ENCODE measurements at places on chromosomes 13 and 19. TPM values are rescaled to one million over a fixed set of nuclear protein-coding genes. Genes with fewer than 3 reads are reported as not detected.

CCNE1 gene
- total RNA-seq = 0.55 TPM

CYP2A6 gene
- not detected for total RNA-seq

NLRP7 gene
- not detected for total RNA-seq

NCR1 gene
- 1.5 TPM for total RNA-seq

PPM1N gene
- total RNA-seq = 0.67 TPM

CD37 gene
- 101 TPM for total RNA-seq

RAB4B gene
- 45.4 TPM for total RNA-seq

PVR gene
- total RNA-seq = 40.8 TPM

DNA sequence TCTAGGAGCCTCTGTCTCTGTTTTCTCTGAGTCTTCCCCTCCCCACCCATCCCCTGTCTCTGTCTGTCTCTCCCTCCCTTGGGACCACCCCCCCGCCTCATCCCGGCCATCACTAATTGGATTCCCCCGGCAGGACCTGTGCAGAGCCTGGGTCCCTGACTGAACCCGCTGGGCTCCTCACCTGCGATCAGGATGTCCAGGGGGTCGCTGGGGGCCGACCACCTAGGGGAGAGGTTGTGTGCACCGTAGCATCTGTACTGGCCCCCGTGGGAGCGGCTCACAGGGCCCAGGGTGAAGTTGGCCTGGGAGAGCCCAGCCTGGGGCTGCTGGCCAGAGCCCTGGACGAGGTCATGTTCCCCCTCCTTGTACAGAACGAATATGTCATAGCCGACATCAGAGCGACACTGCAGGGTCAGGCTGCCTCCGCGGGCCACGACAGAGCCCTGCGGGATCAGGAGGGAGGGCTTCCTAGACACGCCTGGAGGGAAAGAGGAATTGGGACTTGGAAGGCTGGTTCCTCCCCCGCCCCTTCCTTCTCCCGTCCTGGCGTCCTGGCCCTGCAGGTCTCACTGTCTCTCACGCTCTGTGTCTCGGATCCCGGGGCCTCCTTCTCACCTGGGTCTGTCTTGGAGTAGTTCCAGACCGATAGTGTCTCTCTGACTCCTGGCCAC lies 1.8 kb downstream of the LILRB5 start:
- no peaks in the 10 kb centered on the region for H3K36me3 ChIP-seq
- no peak overlapping the region for H3K4me3 ChIP-seq
- H3K4me1 ChIP-seq = no peaks in the 10 kb centered on the region

DNA sequence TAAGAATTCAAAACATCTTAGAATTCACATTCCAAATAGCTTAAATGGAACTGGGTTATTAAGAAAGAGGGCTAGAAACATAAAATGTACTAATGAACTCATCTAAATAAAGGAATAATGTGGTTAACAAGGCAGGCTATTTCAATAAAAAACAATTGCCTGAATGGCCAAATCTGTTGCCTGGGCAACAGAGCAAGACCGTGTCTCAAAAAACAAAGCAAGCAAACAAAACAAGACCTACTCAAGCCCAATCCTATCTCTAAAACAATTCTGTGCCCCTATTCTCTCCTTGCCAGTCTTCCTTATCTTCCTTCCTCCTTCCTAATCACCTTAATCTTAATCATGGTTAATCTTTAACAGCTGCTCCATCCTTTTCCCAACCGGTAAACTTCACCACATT lies 12.1 kb downstream of the IGFL1 start:
- peaks cover 29% of the 10 kb centered on the region for H3K27me3 ChIP-seq
- no peak for DNase-seq
- no peak overlapping the region for H3K27ac ChIP-seq
- no peaks in the 10 kb centered on the region for H3K4me1 ChIP-seq

DNA sequence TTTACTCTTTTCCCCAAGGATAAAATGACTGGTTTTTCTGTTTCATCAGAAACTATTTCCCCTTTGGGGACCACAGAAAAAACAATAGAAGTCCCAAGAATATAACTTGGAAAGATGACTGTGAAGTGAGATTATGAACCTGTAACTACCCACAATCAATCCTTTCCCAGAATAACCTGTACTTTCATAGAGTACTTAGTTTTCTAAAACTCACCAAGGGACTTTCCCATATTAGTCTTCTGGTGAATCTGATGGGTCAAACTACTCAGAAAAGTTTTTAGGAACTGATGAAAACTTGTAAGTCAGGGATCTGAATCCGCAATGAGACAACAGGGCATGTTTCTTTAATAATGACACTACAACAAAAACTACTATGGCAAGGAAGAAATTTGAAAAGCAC lies 62.6 kb downstream of the STK24 start:
- peaks cover 13% of the 10 kb centered on the region for H3K4me1 ChIP-seq
- H3K4me3 ChIP-seq = no peak overlapping the region
- no peaks in the 10 kb centered on the region for H3K27me3 ChIP-seq

DNA sequence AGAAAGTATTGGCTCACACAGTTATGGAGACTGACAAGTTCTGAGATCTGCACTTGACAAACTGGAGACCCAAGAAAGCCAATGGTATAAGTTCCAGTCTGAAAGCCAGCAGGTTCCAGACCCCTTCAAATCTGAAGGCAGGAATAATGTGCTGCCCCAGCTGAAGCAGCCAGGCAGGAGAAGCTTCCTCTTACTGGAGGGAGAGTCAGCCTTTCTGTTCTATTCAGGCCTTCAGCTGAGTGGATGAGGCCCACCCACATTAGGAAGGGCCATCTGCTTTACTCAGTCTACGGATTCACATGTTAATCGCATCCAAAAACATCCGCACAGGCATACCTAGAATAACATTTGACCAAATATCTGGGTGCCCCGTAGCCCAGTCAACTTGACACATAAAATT lies 8.2 kb upstream of the VWA8 start:
- H3K27ac ChIP-seq = no peak overlapping the region
- no peaks in the 10 kb centered on the region for H3K4me1 ChIP-seq
- no peak overlapping the region for H3K4me3 ChIP-seq
- no peak for DNase-seq
- H3K27me3 ChIP-seq = no peaks in the 10 kb centered on the region

GRCh38 chr13:51613535-51613934 lies 29.3 kb downstream of the WDFY2 start:
- no peak for DNase-seq
- H3K4me3 ChIP-seq = no peak overlapping the region
- no peaks in the 10 kb centered on the region for H3K36me3 ChIP-seq
- peaks cover 12% of the 10 kb centered on the region for H3K4me1 ChIP-seq
- H3K27me3 ChIP-seq = no peaks in the 10 kb centered on the region
- H3K27ac ChIP-seq = no peak overlapping the region

DNA sequence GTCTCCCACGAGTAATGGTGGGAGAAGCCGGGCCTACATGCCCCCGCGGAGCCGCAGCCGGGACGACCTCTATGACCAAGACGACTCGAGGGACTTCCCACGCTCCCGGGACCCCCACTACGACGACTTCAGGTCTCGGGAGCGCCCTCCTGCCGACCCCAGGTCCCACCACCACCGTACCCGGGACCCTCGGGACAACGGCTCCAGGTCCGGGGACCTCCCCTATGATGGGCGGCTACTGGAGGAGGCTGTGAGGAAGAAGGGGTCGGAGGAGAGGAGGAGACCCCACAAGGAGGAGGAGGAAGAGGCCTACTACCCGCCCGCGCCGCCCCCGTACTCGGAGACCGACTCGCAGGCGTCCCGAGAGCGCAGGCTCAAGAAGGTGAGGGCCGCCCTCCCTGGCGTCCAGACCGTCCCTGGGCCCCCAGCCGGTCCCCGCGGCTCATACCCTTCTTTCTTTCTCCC lies 1.4 kb upstream of the USF2 start:
- peaks cover 30% of the 10 kb centered on the region for H3K4me1 ChIP-seq
- H3K27ac ChIP-seq = peak overlapping the region; percentile 95
- peak overlapping the region; percentile 71 for H3K4me3 ChIP-seq
- DNase-seq = peak; percentile 82
- no peaks in the 10 kb centered on the region for H3K27me3 ChIP-seq

DNA sequence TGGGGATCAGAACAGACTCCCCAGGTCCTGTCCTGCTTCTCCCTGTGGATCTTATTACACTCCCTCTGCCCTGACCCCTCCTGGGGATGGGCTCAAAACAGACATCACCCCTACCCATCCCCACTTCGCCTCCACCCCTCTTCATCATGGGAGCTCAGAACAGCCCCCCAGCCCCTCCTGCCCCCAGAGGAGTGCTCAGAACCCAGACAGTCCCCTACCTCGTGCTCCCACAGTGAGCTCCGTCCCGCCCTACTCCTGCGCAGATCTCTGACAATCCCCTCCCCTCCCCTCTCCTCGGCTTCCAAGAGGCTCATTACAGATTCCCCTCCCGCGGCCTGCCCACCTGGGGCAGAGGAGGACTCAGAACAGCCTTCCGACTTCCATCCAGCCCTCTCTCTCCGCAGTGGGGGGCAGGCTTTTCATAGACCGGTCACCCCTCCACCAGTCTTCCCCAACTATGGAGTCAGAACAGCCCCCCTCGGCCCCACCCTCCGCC lies 6.1 kb downstream of the NXNL1 start:
- H3K4me1 ChIP-seq = no peaks in the 10 kb centered on the region
- H3K27me3 ChIP-seq = peaks cover 57% of the 10 kb centered on the region
- no peaks in the 10 kb centered on the region for H3K36me3 ChIP-seq
- no peak overlapping the region for H3K27ac ChIP-seq
- H3K4me3 ChIP-seq = no peak overlapping the region
- no peak for DNase-seq

- no peak overlapping the region for H3K27ac ChIP-seq
- H3K4me3 ChIP-seq = no peak overlapping the region
- H3K4me1 ChIP-seq = no peaks in the 10 kb centered on the region
- H3K36me3 ChIP-seq = no peaks in the 10 kb centered on the region
These were observed 223.7 kb downstream of the TBC1D4 start for GRCh38 chr13:75258159-75258782.

DNA sequence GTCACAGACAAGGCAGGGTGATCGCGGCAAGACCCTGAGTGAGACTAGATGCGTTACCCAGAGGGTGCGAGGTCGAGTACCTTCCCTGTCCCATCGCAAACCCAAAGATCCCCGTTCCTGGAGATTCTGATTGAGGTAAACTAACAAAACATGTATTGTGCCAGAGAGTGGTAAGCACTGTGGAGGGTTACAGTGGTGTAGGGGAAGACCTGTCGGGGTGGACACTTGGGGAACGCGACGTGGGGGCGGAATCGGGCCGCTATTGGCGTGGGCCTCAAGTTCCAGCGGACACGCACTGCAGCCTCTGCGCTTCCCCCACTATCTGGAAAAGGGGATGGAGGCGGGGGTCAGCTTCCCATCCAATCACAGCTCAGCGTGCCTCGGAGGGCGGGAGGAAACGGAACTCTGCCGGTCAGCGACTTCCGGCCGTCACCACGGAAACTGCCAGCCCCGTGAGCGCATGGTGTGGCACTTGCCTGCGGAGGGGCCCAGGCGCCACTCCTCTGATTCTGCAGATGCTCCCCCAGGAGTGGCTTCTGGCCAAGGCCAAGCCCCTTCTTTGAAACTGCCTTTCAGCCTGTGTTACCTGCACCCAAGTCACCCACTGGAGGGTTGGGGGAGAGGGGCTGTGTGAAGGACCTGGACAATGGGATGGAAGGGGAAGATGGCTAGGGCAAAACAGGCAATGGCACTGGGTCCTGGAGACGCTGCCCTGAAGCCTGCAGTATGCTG lies 1.0 kb upstream of the UBE2M start:
- peak; percentile 96 for DNase-seq
- H3K36me3 ChIP-seq = peaks cover 17% of the 10 kb centered on the region
- H3K27me3 ChIP-seq = no peaks in the 10 kb centered on the region
- peak overlapping the region; percentile 99 for H3K27ac ChIP-seq
- peaks cover 48% of the 10 kb centered on the region for H3K4me1 ChIP-seq

DNA sequence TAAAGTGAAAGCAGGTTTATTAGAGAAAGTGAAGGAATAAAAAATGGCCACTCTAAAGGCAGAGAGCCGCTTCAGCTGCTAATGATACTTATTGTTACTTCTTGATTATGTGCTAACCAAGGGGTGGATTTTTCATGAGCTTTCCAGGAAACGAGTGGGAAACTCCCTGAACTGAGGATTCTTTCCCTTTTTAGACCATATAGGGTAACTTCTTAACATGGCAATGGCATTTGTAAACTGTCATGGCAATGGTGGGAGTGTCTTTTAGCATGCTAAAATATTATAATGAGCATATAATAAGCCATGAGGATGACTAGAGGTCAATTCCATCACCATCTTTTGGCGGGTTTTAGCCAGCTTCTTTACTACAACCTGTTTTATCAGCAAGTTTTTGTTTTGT lies 890.0 kb downstream of the UQCRFS1 start:
- H3K4me3 ChIP-seq = no peak overlapping the region
- H3K27me3 ChIP-seq = no peaks in the 10 kb centered on the region
- DNase-seq = no peak
- no peak overlapping the region for H3K27ac ChIP-seq
- no peaks in the 10 kb centered on the region for H3K36me3 ChIP-seq

Measured in upper lobe of right lung (tissue), 1 donor.